Stimulated activated CD4-positive, alpha-beta T cell treated with anti-CD3 and anti-CD28 coated beads, Interleukin-12 subunit alpha, Interleukin-12 subunit beta, amount 100 ng/mL, for 4 hours (primary cell): ENCODE measurements at places on chromosomes 6 and 20.

DNA sequence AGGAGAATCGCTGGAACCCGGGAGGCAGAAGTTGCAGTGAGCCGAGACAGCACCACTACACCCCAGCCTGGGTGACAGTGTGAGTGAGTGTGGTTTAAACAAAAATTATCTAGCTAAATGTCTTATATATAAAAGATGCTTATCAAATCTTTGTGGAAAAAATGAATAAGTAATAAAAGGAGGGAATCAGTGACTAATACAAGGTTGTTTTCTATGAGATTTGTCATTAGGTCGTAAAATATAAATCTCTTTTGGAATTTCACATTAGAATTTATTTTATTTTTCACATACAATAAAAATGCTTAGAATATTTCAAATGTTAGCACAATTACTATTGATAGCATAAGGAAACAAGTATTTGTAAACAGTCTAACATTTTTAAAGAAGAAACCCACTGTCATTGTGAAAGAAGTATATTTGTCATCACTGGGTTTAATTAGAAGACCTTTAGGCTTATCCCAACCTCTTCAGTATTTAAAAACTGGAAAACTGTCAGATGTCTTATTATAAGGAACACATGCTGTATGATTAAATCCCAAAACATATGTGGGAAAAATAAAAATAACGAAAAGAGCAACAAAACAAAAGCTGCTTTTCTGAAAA lies 47.1 kb downstream of the ASCC3 start:
- no peak for DNase-seq

GRCh38 chr20:57621421-57622200 lies 1.4 kb upstream of the ZBP1 start:
- no peak for DNase-seq

DNA sequence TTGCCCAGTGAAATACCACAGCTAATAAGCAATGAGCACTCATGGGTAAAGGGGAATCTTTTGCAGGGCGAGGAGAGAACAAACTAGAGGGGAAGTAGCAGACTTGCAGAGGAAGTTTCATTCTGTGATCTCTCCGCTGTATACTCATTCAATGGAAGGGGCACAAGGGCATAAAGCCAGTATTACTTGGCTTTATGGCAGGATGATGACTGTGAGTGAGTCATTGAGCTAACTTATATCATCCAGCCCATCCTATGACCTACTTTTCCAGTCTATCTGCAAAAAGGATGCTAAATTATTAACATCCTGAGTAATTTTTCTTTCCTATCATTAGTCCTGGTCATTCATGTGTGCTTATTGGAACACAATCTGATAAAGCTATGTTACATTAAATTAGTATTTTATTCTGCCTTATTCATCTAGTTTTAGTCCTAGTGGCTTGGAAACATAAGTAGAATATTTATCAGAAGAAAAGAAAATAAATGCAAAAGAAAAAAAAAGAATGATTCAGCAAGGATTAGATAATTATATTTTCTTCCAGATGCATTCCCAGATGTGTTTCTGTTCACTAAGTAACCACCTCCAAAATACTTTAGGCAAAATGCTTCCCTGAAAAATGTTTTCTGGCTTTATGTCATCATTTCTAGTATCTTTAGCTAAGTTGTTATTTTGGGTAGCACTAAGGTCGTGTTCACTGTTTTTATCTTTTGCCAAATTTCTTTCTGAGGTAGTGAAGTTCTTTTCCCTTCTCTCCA lies 471.7 kb downstream of the CDKAL1 start:
- no peak for DNase-seq

DNA sequence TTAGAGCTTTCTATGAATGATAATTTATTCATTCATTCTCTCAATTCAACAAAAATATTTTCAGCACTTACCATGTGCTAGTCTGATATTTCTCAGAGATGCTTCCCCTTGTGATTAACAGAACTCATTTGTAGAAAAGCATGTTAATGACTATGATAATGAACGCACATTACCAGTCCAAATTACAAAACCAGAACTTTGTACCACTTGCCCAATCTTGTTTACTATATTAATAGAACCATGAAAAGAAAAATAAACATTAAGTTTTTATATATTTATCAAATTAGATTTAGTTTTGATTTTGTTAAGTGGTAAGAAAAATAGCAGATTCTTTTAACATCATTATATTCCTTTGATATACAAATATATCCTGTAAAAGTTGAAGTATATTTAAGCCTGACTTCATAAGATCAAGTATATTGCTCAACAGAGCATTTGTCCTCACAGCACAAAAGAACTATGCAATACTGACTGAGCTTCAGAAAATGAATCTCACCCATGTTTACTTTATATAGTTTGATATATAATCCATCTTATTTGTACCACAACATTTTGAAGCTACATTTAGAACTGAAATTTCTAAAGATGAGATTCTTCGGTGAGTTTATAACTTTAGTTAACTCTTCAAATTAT lies 48.9 kb downstream of the TMEM244 start:
- DNase-seq, result no peak

DNA sequence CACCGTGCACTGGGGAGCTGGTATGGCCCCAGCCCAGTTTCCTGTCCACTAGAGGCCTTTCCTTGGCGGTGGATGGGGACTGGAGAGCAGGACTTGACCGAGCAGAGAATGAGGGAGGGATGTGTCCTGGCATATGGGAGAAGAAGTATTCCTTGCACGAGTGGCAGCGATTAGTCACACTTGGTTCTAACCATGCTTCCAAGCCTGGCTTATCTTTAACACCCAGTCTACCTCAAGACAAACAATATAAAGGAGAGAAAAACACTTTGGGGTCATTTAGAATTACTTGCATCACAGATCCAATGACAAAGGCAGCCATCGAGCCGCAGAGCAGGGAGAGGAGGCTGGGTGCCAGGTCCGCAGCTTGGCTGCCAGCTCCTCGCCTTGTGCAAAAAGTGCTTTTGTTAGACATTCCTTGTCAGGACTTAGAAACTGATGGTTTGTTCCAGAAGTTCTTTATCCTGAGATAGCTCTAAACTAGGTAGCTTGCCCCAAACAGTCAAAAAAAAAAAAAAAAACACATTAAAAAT lies 214.9 kb upstream of the GMDS start:
- no peak for DNase-seq

DNA sequence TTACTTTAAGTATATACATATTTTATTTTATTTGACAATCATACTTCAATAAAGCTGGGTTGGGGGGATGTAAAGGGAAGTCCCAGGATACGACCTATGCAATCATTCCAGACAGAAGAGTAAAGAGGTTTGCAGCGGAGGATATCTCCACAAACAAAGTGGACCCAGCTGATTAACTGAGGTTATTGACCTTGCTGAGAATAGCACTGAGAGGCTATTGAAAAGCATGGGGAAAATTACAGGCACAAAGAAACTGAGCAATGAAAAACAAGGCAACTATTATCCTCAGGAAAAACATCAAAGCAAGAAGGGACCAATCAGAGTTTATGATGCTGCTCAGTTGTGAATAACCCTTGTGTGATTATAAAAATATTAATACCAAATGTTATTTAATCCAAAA lies 32.6 kb downstream of the SERPINB1 start:
- no peak for DNase-seq

GRCh38 chr6:3888153-3888957 lies 39.2 kb downstream of the FAM50B start:
- no peak for DNase-seq

- DNase-seq, result no peak
Measured at GRCh38 chr6:96917098-96917497, 7.4 kb upstream of the KLHL32 start.

GRCh38 chr6:129992881-129993280 lies 25.5 kb upstream of the L3MBTL3 start:
- DNase-seq, result no peak

GRCh38 chr20:62758226-62758912 lies 37.9 kb upstream of the MRGBP start:
- no peak for DNase-seq
